Activated naive CD4-positive, alpha-beta T cell treated with anti-CD3 and anti-CD28 coated beads, Interleukin-2, amount 50 U/mL, for 16 hours (primary cell): ENCODE measurements at places on chromosomes 1 and 21.

GRCh38 chr1:188715566-188715965 is 1762.1 kb downstream of the BRINP3 start:
- no peak for DNase-seq

DNA sequence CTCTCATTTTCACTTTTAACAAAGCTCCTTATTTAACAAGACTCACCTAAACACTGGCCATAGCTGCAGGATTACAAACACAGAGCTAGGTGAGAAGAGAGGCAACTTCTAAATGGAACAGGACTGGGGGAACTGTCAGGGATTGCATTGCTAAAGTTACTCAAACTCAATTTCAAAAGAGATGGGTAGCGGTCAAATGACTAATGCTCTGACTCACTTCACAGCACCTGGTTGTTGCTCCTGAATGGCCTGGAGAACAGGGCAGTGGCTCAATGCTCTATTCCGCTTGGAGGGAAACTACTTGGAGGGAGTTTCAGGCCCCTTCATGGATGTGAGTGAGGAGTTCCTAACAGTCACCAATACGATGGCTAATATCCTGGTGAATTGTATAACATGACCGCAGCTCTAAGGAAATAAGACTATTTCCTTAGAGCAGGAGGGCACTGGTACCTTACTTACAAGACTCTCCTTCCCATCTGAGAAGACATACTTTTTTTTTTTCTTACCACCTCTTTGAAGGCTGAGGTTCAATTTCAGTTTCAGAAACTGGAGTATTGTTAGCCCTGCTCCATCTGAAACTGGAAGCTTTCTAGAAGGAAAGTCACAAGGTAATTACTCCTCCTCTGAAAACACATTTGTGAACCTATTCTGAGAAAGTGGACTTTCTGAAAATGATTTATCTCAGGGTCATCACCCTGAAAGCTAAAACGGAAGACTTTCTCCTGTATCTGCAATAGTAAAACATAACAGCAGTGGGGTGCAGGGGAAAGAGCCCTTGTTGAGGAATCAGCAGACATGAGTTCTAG is 9.5 kb downstream of the DPT start:
- no peak for DNase-seq

- no peak for DNase-seq
These were observed 23.3 kb upstream of the PADI6 start for GRCh38 chr1:17348593-17349234.

DNA sequence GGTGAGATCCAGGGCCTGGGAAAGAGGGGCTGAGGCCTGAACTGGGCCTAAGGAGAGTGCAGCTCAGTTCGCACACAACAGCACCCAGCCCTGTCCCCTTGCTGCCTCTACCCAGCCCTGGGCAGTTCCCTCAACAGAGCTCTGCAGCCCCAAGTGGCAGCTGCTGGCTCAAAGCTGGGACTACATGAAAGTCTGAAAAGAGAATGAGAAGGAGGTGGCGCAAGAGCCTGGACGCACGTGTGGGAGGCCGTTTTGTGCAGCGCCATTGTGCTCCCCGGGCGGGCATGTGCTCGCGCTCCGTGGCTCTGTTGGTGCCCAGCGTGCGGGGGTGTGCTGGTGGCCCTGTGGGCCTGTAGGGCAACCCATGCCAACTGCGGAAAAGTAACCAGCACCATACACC is 10.3 kb downstream of the GPR37L1 start:
- DNase-seq: no peak

- peak; percentile 20 for DNase-seq
These were observed 36.2 kb downstream of the CACHD1 start for GRCh38 chr1:64505944-64506655.

DNA sequence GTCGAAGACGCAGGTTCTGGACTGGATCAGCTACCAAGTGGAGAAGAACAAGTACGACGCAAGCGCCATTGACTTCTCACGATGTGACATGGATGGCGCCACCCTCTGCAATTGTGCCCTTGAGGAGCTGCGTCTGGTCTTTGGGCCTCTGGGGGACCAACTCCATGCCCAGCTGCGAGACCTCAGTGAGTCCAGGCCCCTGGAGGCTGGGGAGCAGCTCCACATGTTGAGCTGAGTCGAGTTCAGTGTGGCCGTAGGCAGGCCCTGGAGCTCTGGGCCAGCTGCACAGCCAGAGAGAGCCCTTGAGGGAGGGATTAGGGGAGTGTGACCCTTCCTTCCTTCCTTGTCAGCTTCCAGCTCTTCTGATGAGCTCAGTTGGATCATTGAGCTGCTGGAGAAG is 1.6 kb downstream of the ELF3 start:
- DNase-seq: no peak

GRCh38 chr1:241639623-241640148 is 483 bp downstream of the CHML start:
- peak; percentile 29 for DNase-seq
